Effector memory CD8-positive, alpha-beta T cell (primary cell): ENCODE measurements at places on chromosomes 2 and 18.

DNA sequence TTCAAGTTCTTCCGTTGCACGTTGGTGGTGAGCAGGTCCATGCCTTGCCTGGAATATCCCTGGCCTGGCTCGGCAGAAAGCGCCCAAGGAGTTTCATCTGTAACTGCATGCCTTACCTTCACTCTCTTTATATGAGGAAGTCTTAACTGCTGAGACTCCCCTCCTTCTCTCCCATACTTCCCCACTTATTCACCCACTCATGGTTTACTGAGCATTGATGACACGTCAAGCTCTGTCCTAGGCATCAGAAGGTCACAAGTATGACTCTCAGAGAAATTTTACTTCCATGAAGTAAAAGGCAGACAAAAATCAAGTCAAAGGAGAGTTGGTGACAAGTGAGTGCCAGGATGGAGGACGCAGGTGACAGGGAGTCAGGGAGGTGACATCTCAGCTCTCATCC, 68.2 kb downstream of the TBC1D8 start:
- DNase-seq: no peak

DNA sequence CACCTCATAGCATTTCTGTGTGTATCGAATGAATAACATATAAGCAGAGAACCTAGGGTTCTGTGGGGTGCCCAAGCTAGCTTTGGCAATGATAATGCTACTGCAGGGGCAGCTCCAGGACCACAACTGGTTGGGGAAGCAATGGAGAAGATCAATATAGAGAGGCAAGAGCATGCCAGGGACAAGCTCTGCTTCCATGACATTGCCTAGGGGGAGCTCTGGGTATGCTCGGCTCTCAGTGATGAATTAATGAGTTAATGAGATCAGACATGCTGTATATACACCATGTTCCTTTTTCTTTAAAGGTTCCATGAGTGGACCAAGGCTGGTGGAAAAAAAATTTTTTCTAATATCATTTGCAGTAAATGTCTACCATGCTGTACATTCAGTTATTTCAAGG, 618.4 kb downstream of the BCL11A start:
- DNase-seq: no peak

- no peak for DNase-seq
Measured at GRCh38 chr2:4992226-4992625, 700.0 kb upstream of the SOX11 start.

GRCh38 chr2:9710311-9710710, 79.5 kb upstream of the YWHAQ start:
- DNase-seq: no peak

DNA sequence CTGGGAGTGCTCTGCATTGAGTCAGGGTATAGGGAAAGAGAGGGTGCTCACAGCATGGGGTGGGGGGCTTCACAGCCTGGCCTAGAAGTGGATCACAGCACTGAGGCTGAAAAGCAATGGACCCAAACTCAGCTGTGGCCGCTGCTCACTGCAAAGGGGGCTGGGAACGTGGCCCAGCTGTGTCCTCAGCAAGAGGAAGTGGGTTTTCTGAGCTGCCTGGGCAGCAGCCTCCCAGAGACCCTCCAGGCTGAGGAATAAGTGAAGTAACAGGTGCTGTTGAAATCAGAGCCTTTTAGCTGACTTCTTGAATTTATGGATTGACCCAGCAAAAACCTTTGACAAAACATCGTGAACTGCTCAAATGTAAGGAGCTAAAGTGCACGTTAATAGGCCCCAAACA, 35.2 kb downstream of the PTGR3 start:
- DNase-seq: no peak

DNA sequence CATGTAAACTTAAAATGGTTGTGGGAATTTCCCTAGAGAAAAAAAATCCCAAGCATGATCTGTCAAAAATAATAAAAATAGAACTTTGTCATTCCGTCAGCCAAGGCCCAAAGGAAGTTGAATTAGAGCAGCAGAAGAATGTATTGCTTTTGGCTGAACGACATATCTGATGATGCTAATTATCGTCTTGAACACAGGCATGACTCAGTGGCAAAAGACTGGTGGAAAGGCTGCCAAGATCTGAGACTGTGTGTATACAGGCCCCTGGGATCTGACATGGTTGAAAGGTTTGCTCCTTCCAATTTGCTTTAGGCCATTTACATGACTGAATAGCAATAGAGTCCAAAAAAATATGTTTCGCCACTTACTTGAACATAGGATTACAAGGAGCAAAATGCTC, 1057.1 kb upstream of the CRIM1 start:
- DNase-seq: no peak

GRCh38 chr18:2889761-2890192, 43.0 kb downstream of the EMILIN2 start:
- DNase-seq: no peak

DNA sequence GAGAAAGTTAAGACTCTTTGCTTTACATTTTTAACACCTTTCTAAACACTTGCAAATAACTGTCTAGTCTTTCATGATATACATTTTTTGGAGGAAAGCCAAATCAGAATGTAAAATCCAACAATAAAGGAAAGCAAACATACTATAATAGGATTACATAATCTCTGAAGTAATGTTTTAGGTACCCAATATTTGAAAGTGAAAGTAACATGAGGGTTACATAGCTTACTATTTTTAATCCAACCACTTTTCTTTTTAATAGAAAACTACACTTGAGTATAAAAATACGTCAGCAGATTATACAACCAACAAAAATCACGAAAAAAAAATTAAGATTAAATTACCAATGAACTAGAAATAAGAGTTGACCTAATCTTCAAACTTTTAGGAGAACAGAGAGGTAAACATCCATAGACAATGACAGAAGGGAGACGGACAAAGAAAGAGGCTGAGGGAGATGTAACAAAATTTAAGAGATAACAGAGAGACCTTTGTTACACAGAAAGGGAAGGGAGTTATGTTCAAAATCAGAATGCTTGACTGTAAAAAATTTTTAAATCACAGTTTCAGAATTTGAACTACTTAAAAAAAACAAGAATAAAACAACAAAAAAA, 150.0 kb downstream of the IKZF2 start:
- no peak for DNase-seq

DNA sequence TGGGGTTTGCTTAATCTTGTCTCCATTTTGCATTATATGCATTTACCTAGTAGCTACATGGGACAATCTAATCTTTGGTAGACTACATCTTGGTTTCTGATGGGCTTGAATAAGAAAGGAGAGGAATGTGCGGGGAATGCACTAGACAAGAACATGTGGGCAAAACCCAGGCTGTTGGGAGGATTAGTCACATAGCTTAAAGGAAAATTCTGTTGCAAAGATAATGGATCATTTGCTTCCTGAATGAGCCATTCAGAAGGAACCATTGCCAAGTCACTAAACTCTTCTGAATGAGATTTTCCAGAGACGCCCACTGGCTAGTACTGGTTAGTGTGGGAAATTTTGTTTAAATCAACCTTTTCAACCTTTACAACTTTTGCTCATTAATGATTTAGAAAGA, 84.8 kb downstream of the OSBPL6 start:
- DNase-seq: no peak

GRCh38 chr18:34122724-34123334, 101.9 kb downstream of the NOL4 start:
- no peak for DNase-seq

DNA sequence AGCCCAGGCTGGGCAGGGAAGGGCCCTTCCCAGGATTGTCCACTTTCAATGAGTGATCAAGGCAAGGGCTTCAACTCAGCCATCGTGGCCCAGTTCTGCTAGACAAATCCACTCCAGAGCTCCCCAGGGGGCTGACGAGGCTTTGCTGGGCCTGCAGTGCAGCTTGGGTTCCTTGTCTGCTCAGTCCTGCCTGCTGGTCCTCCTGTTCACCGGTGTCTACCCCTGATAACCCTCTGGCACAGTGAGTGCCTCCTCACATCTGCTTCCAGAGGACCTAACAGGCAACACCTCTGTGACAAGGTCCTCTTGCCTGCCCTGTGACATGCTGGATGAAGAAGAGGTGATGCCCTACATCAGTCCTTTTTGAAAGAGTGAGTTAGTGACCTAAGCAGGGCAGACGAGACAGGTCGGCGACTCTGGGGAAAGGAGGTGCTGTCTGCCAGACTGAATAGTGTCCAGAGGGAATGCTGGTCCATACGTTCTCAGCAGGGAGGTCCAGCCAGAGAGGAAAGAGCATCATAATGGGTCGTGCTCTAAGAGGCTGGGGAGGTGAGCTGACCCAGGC, 20.9 kb upstream of the KCNF1 start:
- no peak for DNase-seq

DNA sequence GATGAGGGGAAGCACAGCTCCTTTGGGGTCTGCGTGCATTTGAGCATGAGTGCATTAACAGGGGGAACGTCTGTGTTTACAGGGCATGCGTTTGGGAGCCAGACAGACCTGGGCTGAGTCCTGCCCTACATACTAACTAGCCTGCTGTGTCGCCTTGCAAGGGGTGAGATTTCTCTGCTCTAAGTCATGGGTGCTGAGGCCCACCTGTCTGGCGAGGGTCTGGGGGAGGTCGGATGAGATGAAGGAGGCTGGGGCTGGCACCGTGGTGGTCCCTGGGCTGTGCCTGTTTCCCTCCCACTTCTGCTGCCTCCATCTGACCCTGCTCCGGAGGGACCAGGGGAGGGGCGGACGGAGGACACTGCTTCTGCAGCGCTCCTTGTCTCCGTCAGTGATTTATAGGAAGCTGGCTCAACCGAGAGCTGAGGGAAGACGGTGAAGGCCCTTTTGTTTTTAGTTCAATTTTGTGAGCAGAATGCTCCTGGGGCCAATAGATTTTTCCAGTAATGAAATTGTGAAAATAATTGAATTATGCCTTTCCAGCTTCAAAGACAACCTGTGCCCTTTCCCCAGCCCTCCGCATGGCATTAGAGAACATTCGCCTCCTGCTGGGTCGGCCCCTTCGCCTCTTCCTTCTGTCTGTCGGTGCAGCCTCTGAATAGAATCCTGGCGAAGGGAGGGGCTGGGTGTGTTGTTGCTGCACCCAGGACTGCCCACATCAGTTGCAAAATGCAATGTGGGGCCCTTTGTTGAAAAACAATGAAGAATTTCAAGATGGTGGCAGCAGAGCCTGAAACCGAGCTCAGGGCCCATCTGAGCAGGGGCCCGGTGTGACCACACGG, 49.7 kb downstream of the RRM2 start:
- no peak for DNase-seq

- no peak for DNase-seq
Measured at GRCh38 chr18:42087876-42088275, 132.8 kb downstream of the PIK3C3 start.
